ENCODE measurements at places on chromosomes 7 and 10.

DNA sequence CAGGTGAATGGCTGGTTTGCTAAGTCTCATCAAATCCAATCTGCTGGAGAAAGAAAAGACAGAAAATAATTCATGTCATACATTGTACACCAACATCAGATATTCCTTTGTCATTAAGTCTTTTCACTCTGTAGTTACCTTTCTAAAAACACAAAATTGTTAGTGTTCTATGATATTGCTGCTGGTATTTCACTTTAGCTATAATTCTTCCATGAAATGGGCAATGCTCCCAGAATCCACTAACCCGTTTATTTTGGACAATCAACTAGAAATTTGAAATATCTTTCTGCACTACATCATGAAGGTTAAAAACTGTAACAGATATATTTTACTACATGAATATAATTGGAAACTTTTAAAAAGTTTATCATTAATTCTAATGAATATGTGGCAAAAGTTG, 181.3 kb downstream of the C7orf25 start:
- DNase-seq, result no peak

DNA sequence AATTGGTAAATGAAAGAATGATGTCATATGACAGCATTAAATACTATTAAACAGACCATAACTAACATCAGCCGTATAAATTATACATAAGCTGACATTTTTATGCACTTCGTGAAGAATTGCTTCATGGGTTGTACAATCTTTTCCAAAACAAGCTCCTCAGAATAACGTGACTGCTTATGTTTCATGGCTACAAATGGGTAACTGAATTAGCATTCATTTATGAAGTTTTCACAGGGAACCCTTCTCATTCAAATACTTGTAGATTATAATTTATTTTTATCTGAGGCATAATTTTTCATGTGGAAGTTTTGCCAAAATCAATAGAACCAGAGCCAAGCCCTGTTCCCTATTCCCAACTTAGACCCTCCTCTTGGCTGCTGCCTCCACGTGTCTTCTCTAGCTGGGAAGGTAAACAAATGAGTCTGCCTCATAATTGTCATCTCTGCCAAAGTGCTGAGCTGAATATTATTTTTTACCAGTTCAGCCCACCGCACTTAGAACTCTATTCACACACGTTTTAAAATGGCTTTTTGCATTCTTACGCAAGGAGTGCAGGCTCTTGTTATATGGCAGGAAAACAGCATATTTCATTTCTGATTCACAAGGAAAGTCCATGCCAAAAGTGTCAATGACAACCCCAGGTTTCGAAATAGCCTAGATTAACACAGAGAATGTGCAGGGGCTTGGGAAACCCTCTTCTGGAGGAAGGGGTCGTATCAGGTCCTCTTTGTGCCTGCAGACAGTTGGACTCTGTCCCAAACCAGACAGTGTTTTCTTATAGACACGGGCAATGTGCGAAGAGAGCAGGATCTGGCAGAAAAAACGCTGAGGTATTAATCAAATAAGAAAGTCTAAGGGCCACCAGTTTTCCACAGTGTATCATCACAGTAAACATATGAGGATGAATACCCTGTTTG, 370.7 kb upstream of the MGMT start:
- DNase-seq, result no peak

DNA sequence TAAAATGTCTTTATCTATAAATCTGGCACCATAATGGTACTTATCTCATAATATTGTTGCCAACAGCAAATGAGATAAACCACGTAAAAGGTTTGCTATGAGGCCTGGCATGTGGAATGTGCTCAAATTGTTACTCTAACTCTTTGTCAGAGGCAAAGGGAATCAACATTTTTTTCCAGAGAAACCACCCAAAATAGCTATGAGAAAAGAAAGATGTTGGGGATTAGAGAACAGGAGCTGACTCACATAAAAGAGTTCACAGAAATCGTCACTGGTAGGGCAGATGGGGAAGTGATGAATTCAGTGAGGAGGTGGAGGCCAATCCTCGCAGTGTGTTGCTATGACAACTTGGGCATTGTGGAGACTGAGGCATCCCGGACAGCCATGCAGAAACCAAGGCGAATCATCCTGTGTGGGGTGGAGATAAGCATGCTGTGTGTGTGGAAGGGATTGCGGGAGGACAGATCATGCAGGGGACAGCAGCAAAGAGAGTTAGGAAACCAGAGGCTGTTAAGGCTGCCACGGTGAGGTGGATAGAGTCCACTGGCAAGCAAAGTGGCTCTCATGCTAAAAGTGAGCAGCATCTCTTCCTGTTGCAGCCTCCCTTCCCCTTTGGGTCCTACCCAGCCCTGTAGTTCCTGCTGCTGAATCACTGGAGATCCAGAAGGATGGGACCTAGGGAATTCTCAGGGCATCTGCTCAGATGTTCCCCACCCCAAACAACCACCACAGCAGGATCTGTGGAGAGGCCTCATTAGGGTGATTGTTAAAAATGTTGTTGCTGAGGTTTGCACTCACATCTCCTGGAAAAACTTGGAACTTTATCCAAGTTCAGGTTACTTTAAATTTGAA, 103.9 kb downstream of the CUBN start:
- DNase-seq, result peak; percentile 91

GRCh38 chr10:110034596-110034995, 26.8 kb downstream of the ADD3 start:
- no peak for DNase-seq

GRCh38 chr10:15678851-15679250, 40.9 kb downstream of the ITGA8 start:
- DNase-seq, result no peak

DNA sequence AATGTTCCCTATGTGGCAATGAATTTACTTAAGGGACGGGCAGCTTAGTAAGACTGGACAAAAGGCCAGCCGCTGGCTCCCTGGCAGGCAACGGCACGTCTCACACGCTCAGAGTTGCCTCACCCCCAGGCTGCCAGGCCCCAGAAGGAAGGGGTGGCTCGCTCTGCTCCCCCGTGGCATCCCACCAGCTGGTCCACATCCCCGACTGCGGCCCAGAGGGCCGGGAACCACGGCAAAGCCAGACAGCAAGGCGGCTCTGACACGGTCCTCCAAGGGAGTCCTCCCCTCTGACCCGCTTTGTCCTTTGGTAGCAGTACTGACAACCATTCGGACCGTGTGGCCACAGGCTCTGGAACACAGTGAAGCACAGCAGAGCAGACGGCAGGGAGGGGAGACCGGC, 34.1 kb downstream of the NUDT1 start:
- no peak for DNase-seq

DNA sequence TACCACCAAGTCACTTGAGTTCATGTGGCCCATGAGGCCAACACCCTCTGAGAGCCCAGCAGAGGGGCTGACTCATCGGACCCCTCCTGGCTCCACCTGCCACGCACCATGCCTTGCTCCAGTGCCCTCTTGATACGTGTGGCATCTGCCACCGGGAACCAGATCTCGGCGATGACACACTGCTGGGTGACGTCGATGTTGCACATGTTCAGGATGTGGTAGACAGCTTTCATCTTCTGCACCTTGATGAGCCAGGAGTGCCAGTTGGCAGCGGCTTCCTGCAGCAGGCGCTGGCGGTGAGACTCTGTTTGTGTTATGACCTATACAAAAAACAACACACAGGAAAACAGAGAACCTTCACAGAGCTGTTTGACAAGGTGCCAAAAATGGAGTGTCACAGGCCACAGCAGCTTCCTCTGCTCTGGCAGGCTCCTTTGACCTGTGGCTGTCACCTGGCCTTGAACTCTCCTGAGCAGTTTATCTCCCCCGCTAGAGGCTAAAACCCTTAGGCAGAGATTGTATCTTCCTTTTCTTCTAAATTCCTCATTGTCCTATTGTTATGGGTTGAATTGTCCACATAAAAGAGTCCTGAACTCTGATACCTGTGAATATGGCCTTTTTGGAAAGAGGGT, 45.2 kb upstream of the TMEM213 start:
- DNase-seq, result peak; percentile 95

- no peak for DNase-seq
Measured at GRCh38 chr10:21808550-21808949, 195.0 kb downstream of the DNAJC1 start.

GRCh38 chr10:67663449-67664087, 32.4 kb downstream of the CTNNA3 start:
- no peak for DNase-seq

GRCh38 chr10:119803264-119803663, 69.4 kb downstream of the MCMBP start:
- no peak for DNase-seq

- no peak for DNase-seq
Measured at GRCh38 chr10:44326474-44327030, 58.3 kb downstream of the CXCL12 start.

DNA sequence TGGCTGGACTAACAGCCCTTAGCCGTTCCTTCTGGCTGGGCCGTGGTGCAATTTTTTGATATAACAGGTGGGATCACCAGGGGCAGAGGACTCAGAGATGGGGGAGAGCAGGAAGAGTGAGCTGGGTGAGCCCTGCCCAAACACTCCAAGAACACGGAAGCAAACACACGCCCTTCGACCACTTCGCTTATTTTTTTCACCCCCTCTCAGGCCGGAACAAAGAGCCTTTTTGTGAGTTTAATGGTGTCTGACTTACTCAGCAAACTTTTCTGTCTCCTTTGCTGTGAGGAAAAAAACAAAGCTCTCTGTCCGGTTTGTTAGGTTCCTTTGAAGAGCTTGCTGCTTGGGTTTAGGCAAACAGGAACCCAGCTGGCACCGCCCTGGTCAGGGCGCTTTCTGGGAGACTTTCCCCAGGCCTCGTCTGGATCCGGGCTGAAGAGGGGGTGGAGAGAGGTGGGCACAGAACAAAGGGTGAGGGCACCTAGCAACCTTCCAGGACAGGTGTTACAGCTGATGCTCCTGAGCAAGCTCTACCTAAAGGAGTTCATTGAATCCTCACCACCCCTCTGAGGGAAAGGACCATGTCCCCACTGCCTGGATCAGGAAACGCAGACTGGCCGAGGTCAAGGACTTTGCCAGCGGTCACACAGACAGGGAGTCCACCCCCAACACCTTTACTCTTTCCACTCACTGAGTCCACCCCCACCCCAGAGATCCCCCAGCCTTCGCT, 23.3 kb downstream of the CALML3 start:
- no peak for DNase-seq

GRCh38 chr7:116353647-116354046, 143.3 kb downstream of the TES start:
- no peak for DNase-seq

DNA sequence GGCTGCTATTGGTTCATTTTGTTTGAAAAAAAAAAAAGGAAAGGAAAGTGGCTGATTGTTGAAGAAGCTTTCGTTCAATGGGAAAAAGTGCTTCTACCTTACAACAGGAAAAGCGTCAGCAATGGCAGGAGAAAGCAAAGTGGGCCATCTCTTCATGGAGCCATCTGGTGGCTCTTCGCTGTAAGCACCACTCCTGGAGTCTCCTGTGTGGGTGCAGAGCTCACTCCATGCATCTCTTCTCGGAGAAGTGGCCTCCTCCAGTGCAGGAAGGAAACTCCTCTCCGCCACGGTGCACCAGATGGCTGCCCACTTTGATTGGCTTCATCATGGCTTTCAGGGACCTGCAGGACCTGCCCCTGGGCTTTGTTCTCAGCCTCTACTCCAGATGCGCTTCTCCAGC, 250.9 kb downstream of the PTEN start:
- no peak for DNase-seq

DNA sequence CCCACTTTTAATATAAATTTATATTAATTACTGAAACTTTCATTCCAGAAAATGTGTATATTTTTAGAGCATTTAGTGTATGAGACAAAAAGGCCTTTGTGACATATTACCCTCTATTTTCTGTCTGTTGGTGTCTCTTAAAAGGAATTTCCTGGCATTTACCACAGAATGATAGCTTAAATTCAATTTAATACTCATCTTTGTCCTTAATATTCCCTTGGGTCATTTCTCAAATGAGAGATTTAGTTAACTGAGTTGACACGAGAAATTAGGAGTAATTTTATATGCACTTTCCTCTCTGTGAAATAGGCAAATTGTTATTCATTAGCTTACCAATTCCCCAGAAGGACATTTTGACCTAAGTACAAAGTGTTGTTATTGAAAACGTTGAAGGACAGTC, 101.7 kb upstream of the CTTNBP2 start:
- no peak for DNase-seq

- DNase-seq, result peak; percentile 71
Measured at GRCh38 chr10:70549962-70550458, 52.5 kb downstream of the PRF1 start.

DNA sequence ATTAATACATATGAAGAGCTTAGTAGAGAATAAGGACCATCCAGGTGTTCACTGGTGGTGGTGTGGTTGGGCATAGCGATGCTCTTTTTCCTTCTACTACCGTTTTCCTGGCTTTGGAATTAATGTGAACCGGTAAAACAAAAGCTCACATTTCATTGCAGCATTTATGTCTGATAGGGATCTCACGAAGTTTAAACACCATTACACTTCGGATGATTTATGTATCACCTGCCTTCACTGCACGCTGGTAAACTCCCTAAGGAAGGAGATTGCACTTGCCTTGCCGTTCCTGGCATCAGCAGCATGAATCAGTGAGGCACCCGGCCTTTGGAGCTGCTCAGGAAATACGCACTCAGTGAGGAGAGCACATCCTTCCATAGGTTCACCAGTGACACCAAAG, 47.5 kb downstream of the WIPF3 start:
- DNase-seq, result no peak

Measured in activated CD4-positive, alpha-beta T cell treated with anti-CD3 and anti-CD28 coated beads, Interleukin-2, Interleukin-4, amounts not matched to agents 100 ng/mL and 50 ng/mL, durations not matched to agents 16 hours and 8 hours (primary cell).